ENCODE measurements at places on chromosomes 6 and 20. TPM values are rescaled to one million over a fixed set of nuclear protein-coding genes. Genes with fewer than 3 reads are reported as not detected.

TMEM181 gene
- total RNA-seq: 13.8 TPM

OR12D3 gene
- not detected for total RNA-seq

THBD gene
- total RNA-seq: 49.5 TPM

CAGE1 gene
- total RNA-seq: not detected

KIAA0408 gene
- 6.8 TPM for total RNA-seq

PAX1 gene
- not detected for total RNA-seq

ADTRP gene
- total RNA-seq: not detected

CLPSL1 gene
- total RNA-seq: not detected

HEY2 gene
- 0.07 TPM for total RNA-seq

ZFAND3 gene
- total RNA-seq: 52.4 TPM

DNAH8 gene
- total RNA-seq: not detected

TRIM31 gene
- total RNA-seq: 1.4 TPM

SIRPB1 gene
- 0.17 TPM for total RNA-seq

CSNK2A1 gene
- 147 TPM for total RNA-seq

GNMT gene
- not detected for total RNA-seq

MYBL2 gene
- total RNA-seq: 83.7 TPM

KCNQ5 gene
- total RNA-seq: 1.4 TPM

SEMG1 gene
- total RNA-seq: not detected

CPNE5 gene
- not detected for total RNA-seq

SERPINB6 gene
- total RNA-seq: 133 TPM

MED20 gene
- total RNA-seq: 15.1 TPM

DSP gene
- total RNA-seq: 48.6 TPM

IL17A gene
- not detected for total RNA-seq

SMOC2 gene
- not detected for total RNA-seq

TUBB2B gene
- 14.1 TPM for total RNA-seq

PEDS1 gene
- 46.3 TPM for total RNA-seq

NCR2 gene
- total RNA-seq: not detected

ID4 gene
- 0.72 TPM for total RNA-seq

KCNK5 gene
- total RNA-seq: 1.3 TPM

HDGFL1 gene
- total RNA-seq: not detected

PLA2G7 gene
- total RNA-seq: not detected

PSORS1C1 gene
- total RNA-seq: 6.1 TPM

CST7 gene
- total RNA-seq: not detected

SOX18 gene
- total RNA-seq: 1.8 TPM

PRDM13 gene
- total RNA-seq: 0.84 TPM

SCUBE3 gene
- 0.07 TPM for total RNA-seq

OVOL2 gene
- total RNA-seq: 0.19 TPM

C6orf163 gene
- total RNA-seq: 0.20 TPM

SASH1 gene
- total RNA-seq: 2.2 TPM

ZC3H12D gene
- total RNA-seq: 0.08 TPM

MYL9 gene
- total RNA-seq: 18.1 TPM

HLA-DMB gene
- 1.3 TPM for total RNA-seq

ARFGEF3 gene
- 0.58 TPM for total RNA-seq

RAMACL gene
- total RNA-seq: 0.43 TPM

OR2J3 gene
- total RNA-seq: not detected

GABRR1 gene
- total RNA-seq: not detected

COL21A1 gene
- total RNA-seq: 0.76 TPM

PDE10A gene
- total RNA-seq: 25.5 TPM

HLA-G gene
- total RNA-seq: not detected

CFB gene
- 1.6 TPM for total RNA-seq
